Stimulated activated naive CD8-positive, alpha-beta T cell treated with anti-CD3 and anti-CD28 coated beads, Interleukin-15, amount 100 ng/mL, for 72 hours (primary cell): ENCODE measurements at places on chromosomes 3 and 15.
A peak's percentile ranks its signal among the peaks of the same experiment; 100 is the strongest.

- DNase-seq, result no peak
These were observed 525.1 kb downstream of the PDCD6IP start for GRCh38 chr3:34323517-34323916.

- no peak for DNase-seq
These were observed 9.1 kb downstream of the GRM2 start for GRCh38 chr3:51715977-51716294.

DNA sequence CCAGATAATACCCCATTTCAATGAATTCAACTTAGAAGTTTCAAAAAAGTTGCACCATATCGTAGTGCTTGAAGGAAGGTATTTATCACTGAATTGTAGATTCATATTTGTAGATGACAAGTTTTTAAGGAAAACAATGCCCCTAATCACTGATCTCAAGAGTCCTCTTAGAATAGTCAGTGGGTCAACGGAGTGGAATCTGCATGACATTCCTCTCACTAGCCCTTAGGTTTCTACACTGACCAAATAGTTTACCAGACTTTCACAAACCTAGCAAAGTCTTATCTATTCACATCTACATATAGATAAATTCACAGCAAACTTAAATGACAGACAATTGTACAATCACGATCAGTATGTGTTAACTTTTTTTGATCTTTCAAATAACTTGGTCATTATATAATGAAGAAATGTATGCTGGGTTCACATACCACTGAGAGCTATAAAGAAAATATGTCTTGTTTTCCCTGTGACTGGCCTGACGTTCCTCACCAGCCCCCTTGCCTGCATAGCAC, 35.7 kb upstream of the PHLDB2 start:
- DNase-seq, result no peak

GRCh38 chr15:73851689-73852088, 21.7 kb upstream of the TBC1D21 start:
- peak; percentile 15 for DNase-seq

- no peak for DNase-seq
These were observed 219.7 kb downstream of the CD47 start for GRCh38 chr3:107870943-107871638.

DNA sequence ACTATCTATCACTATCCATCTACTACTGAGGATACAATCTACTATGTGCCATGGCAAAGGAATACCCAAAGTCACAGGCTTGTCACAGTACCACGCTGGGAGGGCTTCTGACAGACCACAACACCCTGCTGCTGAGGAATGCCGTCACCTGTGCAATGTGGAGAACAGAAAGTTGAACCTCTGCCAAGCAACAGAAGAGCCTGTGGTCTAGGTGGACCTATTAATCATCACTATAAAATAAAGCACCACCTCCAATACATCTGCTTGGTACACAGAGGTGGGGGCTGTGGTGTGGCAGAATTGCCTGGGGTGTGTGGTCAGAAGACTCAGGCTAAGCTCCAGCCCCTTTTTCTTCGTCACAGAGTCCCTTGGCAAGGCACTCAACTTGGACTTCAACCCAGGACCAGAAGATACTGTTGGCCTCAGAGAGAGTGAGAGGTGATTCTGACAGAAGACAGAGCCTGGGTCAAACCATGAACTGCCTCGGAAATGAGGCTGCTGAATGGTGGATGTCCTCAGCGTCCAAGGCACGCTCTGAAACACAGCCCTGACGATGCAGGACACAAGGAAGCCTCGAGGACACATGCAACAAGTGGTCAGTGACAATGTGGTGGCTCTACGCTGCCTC, 189.4 kb upstream of the CHRNA7 start:
- no peak for DNase-seq

- DNase-seq, result no peak
These were observed 40.6 kb downstream of the SLC9C1 start for GRCh38 chr3:112253301-112253971.

DNA sequence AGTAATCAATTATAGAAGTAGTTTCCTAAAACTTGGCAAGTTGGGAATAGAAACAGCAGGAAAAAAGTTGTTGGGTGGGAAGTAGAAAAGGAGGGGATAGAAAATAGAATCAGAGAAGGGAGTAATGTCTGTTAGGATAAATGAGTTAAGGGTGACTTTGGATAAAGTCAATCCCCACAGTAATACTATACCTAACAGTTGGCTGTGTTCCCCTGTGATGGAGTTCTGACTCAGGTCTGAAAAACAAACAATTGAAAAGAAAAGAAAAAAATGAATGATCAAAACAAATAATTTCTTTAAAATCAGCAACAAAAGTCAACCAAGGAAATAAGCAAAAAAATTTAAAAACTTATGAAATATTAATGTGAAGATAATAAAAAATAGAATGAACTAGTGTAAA, 50.3 kb downstream of the EMC4 start:
- DNase-seq, result no peak

DNA sequence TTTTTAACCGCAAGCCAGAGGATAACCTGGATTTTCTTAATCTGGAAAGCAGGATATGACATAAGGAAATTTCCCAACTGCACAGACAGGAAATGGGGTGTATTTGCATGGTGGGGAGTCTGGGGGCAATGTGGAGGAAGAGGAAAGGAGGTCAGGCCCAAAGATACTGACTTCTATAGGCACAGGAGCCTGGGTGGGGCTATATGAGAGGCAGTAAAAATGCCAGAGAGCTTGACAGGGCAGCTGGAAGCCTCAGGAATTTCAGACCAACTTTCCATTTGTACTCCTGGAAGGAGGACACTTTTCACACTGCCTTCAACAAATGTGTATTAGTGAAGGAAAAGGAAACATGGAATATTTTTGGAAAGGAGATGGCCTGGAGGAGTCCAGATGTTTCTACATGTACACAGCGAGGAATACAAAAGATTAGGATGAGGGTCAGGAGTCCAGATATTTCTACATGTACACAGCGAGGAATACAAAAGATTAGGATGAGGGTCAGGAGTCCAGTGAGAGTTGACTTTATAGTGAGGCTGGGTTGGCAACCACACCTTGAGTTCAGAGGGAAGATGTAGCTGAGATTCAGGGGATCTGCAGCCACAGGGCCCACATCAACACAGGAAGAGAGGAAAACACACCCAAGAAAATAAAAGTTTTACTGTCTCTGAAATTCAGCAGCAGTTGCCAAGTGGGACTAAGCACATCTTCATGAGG, 111.9 kb upstream of the PTPRG start:
- DNase-seq, result no peak

- no peak for DNase-seq
These were observed 243.3 kb upstream of the TBL1XR1 start for GRCh38 chr3:177440456-177441104.

- DNase-seq, result no peak
These were observed 12.7 kb downstream of the C3orf22 start for GRCh38 chr3:126546013-126546412.

DNA sequence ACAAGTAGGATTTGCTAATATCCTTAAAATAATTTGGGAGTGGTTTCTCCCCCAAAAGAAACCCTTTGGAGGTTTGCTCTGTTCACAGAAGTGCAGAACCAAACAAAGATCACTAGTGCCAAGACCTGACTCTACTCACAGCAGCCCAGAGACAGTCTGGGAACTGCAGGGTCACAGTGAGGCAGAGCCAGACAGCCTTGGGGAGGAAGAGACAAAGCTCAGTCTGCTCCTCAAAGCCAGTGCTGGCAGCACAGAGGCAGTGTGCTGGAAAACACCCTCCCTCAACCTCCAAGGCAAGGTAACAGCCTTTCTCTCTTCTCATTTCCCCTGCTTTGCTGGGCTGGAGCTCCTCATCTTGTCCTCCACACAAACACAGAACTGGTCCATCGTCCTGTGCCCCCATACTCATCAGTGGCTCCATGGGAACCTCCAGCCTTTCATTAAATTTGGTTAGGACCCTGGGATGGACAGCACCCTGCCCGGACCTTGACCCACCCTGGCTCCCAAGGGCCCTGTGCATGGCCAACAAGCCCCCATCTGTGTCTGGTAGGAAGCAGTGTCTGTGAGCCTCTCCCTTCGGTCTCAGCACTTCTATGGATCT, 12.6 kb downstream of the RAB6B start:
- no peak for DNase-seq

DNA sequence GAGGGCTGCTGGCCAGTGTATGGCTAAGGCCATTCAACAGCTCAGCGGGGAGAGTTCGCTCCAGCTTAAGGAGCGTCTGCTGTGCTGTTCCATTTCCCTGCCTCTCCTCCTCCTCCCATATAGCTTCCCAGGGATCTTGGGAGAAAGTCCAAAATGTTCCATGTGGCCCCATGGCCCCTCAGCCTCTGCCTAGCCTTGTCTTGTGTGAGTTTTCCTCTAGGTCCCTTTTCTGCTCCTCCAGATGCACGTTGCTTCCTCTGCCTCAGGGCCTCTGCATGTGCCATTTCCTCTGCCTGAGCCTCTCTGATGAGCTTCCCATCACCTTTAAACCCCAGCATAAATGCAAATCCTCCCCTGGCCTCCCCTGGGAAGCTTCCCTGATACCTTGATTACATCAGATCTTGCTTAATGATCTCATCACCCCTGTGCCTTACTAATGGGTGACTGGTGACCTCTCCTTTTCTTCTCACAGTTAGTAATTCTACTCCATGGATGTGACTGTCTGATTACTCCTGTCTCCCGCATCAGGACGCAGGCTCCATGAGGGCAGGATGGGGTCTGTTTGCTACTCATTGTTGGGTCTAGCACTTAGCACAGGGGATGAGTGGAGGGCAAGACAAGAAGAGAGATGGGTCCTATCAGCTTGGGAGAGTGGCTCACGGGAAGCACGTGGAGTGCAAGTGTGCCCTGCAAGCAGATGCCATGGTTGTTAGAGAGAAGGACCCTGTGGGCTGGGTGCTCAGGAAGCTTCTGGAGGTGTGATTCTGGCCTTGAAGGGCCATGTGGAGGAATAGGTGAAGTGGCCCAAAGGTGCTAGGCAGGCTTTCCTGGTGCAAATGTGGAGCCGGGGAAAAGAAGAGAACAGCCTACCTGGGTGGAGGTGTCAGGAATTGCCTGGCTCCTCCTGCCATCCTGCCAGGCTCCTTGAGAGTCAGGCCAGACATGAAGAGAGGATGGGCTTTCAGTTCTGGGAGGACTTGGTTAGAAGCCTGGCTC, 23.8 kb downstream of the ITGA11 start:
- DNase-seq, result no peak

GRCh38 chr3:23592961-23593931, 212.5 kb upstream of the UBE2E1 start:
- DNase-seq, result no peak

- no peak for DNase-seq
These were observed 40.9 kb upstream of the NR2C2 start for GRCh38 chr3:14906355-14906971.

- DNase-seq, result no peak
These were observed 502 bp upstream of the TIMP4 start for GRCh38 chr3:12159227-12159601.

DNA sequence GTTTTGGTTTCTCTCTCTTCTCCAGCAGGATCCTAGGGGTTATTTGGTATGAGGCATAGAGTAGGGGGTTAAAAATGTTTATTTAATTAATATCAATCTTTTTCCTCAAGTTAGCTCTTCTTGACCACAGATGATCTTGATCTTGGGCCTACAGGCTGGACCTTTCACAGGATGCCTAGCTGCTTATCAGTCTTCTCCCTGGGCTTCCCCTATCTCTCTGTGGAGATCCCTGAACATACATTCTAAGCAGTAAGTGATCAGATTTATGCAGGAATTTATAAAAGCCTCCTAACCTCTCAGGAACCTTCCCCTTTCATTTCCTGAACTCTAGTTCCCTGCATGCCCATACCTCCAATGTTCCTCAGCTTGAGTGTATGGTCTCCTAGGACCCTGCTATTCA, 428.3 kb downstream of the TBC1D5 start:
- no peak for DNase-seq

DNA sequence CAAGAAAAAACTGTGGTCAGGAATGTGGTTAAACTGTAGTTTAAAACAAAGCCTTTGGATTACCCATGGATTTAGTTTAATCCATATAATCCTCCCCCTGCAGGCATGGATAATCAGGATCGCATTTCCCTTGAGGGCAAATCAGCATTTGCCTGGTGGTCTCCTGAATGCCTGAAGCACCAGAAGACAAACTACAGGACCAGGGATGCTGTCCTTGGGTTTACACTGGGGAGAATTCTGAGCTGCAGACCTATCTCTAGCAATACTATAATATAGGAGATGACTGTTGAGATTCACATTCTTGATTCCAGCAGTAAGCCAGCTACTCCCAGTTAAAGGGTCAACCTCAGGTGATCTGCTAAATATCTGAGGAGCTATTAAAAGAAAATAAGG, 10.6 kb downstream of the PIK3CB start:
- DNase-seq, result no peak

GRCh38 chr15:69290346-69291164, 8.2 kb upstream of the PAQR5 start:
- no peak for DNase-seq

- DNase-seq, result no peak
These were observed 40.8 kb upstream of the ATP2B2 start for GRCh38 chr3:10546181-10546624.

DNA sequence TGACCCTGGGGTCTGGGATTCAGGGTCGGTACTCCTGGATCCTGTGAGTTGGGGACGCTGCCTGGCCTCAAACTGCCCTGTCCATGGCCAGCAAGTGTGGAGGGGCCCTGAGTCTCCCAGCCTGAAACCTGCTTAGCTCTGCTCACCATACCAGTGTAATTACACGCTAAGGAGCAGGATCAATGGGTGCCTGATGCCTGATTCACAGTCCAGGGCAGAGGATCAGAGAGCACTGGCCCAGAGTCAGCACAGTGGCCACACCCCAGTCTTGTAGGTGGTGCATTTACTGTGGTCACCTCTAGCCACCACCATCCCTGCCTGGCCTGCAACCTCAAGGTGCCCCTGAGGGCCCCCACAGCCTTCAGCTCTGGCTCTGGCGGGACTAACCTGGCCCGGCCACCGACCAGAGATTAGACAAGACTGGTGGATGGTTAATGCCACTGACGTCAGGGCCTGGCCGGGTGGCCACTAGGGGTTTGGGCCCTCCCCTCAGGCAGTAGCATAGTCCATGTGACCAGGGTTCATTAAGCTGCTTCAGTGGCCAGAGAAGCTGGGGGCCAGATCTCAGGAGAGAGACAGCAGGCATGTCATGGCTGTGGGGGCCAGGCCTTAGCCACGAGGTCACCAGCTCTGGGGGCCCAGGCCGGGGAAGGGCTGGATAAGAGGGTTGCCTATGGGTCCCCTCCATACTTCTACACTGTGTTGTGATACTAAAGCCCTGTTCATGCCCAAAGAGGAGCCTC, 3.3 kb upstream of the SLC38A3 start:
- no peak for DNase-seq

GRCh38 chr3:134476306-134476705, 9.5 kb downstream of the ANAPC13 start:
- DNase-seq, result no peak
